ENCODE measurements at places on chromosomes 7 and 10.

DNA sequence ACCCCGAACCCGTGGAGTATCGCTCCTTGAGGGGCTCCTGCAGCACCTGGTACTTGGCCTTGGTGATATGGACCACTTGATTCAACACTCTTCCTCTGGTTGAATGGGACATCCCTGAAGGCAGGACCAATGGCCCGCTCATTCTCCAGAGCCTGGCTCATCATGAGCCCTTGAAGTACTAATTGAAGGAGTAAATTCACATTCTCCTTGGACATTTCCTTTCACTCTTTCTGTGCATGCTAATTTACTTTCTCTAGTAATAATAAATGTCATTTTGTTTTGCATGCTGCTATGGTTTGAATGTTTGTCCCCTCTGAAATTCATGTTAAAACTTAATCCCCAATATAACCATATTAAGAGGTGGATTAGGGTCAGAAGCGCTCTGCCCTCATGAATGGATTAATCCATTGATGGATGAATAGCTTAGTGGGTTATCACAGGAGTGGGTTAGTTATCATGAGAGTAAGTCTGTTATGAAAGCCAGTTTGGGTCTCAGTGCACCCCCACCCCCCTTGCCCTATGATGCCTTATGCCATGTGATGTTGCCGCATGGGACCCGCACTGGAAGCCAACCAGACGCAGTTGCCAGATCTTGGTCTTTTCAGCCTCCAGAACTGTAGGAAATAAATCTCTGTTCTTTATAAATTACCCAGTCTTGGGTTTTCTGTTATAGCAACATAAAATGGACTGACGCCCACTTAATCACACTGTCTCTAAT is 23.8 kb downstream of the FGFBP3 start:
- no peak for DNase-seq

DNA sequence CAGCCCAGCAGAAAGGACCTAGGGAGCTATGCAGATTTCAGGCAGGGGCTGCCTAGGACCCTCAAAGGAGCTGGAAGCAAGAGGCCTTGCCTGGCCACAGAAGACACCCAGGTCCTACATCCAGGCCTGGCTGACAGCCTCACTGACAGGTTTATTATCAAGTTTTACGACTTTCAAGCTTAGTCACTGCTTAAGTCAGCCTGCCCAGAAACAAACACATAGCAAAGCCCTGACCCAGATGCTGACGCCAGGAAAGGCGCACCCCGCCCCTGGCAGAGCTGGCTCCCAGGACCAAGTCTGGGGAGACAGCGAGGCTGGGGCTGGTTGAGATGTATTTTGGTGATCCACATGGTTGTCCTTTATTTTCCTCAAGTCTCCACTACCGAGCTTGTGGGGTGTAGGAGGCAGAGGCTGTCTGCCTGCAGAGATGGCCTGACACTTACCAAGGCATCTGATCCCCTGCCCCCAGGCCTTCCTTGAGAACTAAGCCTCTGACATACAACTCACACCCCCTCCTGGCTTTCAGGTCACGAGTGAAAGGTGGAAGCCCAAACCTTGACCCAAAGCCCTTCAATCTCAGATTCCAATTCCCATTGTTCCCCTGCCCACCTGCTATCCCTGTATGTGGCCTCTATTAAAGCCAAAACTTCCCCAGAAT is 80.7 kb upstream of the EMX2 start:
- DNase-seq, result no peak

DNA sequence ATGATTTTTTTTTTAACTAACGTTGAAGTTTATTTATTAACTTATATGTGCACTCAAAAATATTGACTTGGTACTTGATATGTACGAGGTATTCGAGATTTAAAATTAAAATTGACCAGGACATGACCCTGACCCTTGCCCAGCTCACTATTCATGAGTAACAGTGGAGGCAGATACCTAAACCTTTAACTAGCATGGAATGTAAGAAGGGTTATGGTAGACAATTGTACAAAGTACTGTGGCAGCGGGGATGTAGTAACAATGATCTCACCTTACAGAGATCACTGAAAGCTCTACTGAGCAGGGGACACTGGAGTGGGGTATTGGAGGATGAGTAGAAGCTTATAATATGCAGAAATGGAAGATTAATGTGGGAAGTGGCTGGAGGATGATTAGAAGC is 60.8 kb downstream of the ADRA2A start:
- DNase-seq, result no peak

DNA sequence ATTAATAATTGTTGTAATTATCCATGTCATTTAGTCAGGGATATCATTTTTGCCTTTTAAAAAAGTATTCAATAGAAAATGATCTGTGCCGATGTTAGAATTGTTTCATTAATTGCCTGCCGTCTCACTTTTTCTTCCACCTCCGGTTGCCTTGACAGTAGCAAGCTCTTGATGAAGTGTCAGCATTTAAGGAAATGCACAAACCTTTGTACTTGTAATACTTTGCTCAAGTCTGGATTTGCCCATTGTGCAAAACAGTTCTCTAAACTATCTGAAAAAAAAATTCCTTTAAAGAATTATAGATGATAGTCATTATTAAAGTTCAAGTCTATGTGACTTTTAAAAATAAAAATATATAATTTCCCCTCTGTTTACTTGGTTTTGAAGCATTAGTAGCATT is 619.7 kb downstream of the GATA3 start:
- DNase-seq, result no peak

GRCh38 chr10:132193907-132194552 is 7.3 kb downstream of the DPYSL4 start:
- DNase-seq, result no peak

GRCh38 chr10:103493916-103494877 is 692 bp downstream of the NEURL1 start:
- DNase-seq, result no peak

GRCh38 chr7:112356596-112356995 is 93.7 kb upstream of the IFRD1 start:
- DNase-seq, result no peak

DNA sequence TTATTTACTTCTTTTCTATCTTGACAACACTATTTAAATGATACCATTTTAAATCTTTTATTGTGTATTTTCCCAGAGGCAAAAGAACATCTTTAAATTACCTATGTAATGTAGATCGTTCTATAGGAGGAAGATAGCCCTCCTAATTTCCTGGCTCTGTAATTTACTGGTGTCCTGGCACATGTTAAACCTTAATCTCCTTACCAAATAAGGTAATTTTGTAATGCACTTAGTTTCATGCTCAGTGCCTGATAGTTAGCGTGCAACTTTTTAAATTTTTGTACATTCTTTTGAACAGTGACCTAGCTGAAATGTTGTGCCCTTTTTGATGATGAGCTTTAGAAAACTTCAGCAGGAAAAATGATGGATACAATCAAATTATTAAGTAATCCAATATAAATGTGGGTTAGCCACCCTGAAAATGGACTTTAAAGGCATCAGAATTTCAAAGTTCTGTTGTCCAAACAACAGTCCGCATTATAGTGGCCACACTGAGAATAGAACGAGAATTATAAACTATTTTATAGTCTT is 81.4 kb downstream of the ABCB5 start:
- DNase-seq, result no peak

GRCh38 chr10:97774811-97775294 is 3.1 kb upstream of the SFRP5 start:
- no peak for DNase-seq

DNA sequence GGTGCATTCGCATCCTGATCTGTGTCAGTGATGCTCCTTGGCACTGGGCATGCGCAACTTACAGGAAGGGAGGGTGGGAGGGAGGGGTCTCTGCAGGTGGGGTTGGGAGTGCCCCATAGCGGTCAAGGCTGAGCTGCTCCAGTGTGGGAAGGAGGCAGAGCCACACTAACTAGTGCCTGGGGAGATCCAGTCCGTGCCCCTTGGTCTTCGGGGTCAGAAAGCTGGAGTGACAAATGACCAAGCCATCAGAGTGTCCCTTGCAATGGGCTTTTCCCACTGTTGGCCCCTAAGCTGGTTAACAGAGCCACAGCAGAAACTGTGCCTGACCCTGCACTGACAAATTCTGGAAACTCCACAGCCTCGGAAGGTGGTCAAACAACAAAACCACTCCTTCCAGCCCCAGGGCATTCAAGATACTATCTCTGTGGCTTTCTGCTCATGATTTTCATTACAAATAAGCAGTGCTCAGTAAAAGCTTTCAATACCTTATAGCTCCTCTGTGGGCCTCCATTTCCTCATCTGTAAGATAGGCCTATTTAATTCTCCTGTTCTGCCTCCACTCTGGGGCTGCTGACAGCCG is 138.1 kb upstream of the UNC5B start:
- no peak for DNase-seq

- no peak for DNase-seq
These were observed 201.6 kb downstream of the SEMA3D start for GRCh38 chr7:84985073-84985784.

- no peak for DNase-seq
These were observed 31.8 kb downstream of the EZH2 start for GRCh38 chr7:148852272-148852671.

DNA sequence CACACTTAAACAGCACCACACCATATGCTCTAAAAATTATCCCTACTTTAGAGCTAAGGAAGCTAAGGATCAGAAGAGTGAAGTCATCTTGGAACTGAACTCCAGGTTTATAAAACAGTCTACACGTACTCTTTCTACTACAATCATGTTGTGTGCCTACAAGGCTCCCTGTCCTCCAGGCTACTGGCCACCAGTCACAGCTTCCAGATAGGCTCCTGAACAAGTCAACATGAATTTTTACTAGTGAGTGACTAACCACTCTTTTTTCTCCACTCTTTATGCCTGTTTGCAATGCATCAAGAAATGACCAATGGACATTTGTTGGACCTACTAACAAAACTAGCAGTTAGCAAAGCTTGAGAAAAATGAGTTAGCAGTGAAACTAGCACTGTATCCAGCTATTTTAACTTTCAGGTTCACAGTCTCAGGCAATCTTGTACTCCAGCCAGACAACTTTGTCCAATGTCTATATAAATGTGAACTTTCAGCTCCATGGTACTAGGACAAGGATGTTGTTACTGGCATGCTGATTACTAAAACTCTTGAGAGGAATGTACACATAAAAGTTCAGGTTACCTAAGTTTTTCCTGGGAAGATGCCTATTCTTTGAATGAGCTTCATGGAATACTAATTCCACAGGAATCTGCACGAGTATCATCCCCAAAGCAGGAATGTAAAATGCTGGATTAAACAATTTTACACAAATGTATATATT is 180.0 kb downstream of the BTAF1 start:
- DNase-seq, result no peak

- DNase-seq, result no peak
These were observed 2.1 kb downstream of the ADD3 start for GRCh38 chr10:110009736-110010475.

DNA sequence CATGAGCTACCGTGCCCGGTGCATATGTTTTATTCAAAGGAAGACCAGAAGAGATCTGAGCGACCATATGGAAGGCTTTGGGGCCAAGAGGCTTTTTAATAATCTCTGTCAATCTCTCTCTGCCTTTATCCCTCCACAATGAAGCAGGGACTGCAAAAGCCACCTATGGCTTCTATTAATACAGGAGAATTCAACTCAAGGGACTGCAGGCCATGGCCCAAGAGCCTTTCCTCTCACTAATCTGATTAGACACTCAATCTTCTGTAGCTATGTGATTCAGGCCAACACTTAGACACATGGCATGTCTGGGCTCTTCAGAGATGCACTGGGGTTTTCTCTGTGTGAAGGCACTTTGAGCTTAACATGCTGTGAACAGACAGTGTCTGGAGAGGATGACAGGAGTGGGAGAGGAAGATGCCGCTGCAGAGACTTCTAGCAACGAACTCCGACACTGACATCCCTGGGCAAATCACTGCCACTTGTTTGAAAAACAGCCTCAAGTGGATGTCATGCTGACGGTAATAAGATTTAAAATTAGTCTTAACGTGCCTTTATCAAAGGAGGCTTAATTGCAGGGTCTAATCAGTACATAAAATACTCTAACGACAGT is 114.4 kb upstream of the AOAH start:
- DNase-seq, result no peak

- DNase-seq, result no peak
These were observed at the start of gene PROSER2 for GRCh38 chr10:11823122-11823988. TSS of gene PROSER2 (plus strand) at chr10:11823356. CDS start at chr10:11852078, 28,722 bp downstream.

DNA sequence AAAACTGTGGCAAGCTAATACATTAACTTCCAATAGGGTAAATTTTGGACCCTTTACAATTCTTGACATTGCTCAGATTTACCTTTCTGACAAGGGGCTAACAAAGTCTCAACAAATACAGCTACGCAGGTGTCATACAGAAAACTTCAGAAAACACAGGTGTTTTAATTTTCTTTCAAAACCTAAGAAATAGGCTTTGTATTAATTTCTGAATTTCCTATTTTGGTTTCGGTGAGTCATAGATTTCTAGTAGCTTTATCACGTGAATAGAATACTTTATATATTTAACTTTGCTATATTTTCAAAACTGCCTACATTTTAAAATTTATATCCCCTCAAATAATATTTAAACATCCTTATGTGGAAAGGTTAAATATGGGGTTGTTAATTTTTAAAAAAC is 215.3 kb downstream of the DGKB start:
- no peak for DNase-seq

DNA sequence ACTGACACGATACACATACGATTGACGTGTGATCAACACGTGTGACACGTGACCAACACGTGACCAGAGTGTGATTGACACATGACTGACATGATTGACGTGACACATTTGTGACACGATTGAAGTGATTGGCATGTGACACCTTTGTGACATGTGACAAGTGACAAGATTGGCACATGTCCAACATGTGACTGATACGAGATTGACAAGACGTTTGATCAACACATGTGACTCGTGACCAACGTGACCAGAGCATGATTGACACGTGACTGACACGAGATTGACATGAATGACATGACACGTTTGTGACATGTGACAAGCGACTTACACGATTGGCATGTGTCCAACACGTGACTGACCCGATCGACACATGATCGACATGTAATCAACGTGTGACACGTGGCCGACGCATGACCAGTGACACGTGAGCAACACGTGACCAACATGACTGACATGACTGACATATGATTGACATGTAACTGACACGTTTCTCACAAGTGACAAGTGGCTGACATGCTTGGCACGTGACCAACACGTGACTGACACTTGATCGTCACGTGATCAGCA is 22.0 kb downstream of the CRPPA start:
- no peak for DNase-seq

- peak; percentile 62 for DNase-seq
These were observed 8.2 kb upstream of the EFCAB10 start for GRCh38 chr7:105589356-105590077.
